ENCODE measurements at places on chromosomes 12 and 14.

DNA sequence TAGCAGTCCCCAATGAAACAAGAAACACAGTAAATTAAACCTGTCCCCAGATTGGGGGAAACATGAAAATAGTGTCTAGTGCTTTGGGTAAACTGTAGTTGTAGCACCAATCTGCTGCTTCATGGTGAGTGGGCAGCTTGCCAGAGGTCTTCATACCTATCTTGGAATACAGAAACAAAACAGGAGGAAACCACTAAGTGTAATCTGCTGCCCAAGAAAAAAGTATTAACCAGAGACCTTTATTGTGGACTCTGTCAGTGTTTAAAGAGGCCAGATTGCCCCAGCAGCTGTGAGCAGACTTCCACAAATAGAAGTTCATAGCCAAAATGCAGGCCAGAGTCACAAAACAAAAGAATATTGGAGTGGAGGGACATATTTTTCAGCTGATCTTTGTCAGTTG lies 2.3 kb downstream of the ISCU start:
- DNase-seq, result no peak

DNA sequence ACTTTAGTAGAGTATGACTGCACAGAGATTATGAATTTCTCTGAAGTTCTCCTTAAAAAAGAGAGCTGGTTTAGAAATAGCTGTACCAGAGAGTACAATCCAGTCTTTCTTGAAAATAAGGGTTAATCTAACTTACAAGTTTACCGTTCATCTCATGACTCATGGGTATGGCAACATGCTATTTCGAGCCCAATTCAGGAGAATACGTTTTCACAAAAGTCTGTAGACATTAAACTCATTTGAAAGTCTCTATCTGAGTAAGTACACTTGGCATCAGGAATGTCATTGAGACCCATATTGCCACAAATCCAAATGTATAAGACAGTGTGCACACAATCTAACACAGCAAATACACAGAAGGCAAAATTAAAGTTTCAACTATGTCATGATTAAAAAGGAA lies 160.5 kb downstream of the PIK3C2G start:
- DNase-seq, result peak; percentile 59

DNA sequence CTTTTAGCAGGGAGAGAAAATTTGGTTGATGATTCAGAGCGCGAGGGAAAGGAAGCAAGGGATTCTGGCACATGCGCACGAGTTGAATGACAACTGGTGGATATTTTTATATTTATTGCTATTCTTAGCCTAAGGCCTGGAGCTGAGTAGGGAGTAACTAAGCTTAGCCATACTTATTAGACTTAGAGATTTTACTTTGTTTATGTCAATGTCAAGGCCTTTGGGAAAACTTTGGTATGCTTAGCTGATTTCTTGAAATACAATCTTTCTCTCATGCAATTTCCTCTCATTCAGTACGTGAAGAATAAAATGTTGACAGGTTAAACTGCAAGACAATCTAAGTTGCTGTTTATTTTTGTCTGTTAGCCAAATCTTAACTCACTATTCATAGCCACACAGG lies 101.1 kb downstream of the CRADD start:
- peak; percentile 93 for DNase-seq

DNA sequence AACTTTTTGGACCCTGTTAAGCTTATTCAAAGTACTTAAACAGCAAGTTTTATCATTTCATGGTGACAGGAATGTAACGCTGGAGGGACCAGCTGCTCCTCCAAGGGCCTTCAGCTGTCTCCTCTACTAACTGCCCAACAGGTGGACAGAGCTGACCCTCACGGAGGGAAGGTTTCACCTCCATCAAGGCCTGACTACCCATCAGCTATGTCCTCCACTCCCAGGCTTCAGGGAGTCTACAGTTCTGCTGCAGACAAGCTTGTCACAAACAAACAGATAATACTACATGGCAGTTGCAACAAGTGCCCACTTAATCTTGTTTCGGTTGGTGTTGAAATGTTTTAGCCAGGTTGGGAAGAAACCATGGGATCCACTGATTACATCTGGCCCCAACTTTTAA lies 175.1 kb downstream of the TTC7B start:
- DNase-seq, result no peak

- DNase-seq, result no peak
Measured at GRCh38 chr12:13252616-13253015, 56.1 kb downstream of the EMP1 start.

DNA sequence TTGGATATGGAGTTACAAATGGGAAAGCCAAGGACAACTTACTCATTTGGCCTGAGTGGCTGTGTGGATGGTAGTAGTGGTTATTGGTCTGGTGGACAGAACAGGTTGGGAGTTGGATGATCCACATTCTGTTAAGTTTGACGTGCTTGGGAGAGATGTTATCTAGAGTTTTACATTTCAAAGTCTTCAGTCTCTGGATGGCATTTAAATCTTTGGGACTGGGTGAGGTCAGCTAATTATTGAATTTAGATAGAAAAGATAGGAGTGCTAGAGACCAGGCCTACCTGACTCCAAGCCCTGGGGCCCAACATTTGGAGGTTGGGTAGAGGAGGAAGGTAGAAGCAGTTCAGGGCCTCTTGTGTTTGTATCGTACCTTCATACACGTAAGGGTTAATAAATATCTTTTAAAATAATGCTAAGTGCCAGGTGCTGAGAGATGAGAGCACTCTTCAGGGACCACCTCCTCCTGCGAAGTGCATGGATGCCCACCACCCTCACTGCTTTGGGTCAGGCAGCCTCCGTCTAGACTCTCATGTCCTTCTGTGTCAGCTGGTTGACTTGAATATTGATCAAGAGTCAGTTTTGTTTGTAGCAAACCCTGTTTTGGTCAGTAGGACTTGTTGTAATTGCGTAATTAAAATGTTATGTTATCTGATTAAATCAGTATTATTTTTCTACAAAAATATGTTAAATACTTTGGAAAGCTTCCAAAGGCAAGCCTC lies 460.4 kb upstream of the RGS6 start:
- DNase-seq, result no peak

DNA sequence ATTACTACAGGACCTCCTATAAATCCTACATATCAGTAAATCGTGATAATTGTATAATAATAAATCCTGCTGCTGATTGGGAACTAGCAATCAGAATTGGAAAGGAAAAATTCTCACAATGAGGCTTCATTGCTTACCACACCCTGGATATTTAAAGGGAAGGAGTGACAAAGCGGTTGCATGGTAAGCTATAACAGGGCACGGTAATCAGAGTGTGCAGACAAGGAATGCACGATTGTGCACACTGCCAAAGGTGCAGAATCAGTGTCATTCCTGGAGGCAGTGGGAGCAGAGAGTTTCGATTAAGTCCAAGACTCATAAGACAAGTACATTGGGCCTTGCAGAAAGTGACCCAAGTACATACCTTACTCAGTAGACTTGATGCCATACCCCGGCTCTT lies 277.5 kb upstream of the NPAS3 start:
- no peak for DNase-seq

- peak; percentile 98 for DNase-seq
Measured at GRCh38 chr12:96416033-96416799, 16.0 kb upstream of the CDK17 start.

DNA sequence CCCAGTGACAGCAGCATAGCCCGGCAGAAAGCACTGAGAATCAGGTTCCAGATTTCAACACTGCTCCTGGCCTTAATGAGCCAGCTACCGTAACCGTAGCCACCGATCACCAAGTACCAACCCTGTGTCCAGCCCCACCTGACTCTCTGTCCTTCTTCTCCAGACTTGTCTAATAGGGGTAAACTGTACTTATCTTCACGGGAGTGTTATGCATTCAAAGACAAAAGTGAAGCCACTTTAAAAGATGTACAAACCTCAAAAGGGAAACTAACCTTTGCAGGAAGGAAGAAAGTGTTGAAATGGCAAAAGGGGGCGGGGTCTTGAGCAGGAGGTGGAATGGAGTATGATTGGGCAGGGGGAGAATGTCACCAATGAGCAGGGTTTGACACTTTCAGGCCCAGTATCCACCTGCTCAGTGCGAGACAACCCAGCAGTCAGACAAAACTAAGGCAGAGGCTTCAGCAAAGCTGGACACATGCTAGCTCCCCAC lies 226.1 kb downstream of the CHST11 start:
- no peak for DNase-seq

DNA sequence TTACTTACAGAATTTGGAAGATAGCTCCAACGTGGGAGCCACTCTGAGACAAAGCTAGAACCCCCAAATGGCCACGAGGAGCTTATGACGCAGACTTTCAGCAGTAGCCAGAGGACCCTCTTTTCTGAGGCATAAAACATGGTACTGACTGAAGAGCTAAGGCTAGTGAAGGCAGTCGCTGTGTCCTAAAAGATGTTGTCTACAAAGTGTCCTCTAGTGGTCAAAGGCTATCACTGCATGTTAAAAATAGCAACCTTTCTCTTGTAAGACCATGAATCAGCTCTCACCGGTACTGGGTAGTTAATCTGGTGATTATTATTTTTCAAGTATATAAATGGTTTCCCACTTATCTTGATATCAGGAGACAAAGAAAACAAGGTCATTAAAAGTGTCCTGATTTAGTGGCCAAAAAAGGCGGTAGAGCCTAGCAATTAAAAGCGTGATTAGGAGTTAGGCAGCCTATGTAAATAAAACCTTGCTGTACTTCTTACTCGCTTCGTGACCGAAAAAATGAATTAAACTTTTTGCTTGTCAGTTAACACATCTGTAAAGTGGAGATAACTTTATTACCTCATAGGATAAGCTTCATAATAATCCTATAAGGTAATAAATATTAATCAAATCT lies 47.0 kb upstream of the LGR5 start:
- peak; percentile 80 for DNase-seq

- no peak for DNase-seq
Measured at GRCh38 chr12:61654698-61655097, 605.5 kb upstream of the USP15 start.

DNA sequence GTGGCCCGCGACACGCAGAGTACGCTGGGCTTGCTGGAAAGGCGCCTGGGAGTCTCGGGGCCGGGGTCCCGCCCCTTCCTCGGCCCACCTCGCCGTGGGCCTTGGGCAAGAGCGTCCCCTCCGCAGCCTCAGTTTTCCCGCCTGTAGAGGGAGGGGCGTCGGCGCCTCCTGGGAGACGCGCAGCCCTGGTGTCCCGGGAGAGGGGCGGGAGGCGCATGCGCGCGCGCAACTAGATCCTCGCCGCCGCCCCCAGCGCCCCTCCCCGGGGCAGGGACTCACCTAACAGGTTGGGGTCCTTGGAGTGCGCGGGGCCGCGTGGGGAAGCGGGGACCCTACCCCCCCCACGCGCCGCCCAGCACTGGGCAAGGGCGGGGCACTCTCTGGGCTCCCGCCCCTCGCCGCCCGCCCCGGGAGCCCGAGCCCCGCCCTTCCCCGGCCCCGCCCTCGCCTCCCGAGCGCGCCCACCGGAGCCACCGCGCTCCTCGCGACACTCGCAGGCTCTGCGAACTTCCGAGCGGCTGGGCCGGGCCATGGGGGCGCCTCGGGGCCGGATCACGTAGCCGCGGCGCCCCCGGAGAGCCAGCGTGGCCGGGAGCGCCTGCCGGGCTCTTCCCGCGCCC lies at the start of gene KIF26A:
KIF26A (plus strand) TSS at position 490 of the 620 bp plus-strand sequence. CDS start 136 bp downstream, outside the sequence.
- no peak for DNase-seq

- no peak for DNase-seq
Measured at GRCh38 chr12:104296718-104297117, 6.8 kb upstream of the EID3 start.

DNA sequence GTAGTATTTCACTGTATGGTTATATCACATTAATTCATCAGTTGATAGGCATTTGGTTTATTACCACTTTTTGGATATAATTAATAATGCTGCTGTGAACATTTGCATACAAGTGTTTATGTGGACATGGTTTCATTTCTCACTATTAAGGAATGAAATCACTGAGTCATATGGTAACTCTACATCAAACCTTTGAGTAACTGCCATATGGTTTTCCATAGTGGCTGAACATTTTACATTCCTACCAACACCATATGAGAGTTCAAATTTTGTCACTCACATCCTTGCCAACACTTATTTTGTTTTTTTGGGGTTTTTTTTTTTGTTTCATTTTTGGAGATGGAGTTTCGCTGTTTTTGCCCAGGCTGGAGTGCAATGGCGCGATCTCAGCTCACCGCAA lies 30.2 kb upstream of the EAPP start:
- DNase-seq, result peak; percentile 16

GRCh38 chr12:119819322-119819721 lies 57.8 kb downstream of the CIT start:
- no peak for DNase-seq

- no peak for DNase-seq
Measured at GRCh38 chr12:47396902-47397663, 308.7 kb downstream of the RPAP3 start.

DNA sequence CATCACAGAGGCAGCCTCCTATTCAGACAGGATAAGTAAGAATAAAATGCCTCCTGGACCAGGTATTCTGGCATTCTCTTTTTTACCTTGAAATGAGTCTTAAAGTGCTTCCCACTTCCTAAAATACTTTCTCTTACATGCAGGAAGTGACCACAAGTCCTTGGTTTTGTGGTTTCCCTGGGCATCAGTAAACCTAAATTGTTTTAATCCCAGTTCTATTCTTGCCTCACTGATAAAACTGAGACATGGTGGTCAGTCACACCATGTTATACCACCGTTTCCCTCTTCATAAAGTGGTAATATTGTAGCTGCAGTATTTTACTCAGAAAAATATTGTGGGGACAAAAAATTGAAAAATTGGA lies 1.2 kb upstream of the SALL2 start:
- no peak for DNase-seq

DNA sequence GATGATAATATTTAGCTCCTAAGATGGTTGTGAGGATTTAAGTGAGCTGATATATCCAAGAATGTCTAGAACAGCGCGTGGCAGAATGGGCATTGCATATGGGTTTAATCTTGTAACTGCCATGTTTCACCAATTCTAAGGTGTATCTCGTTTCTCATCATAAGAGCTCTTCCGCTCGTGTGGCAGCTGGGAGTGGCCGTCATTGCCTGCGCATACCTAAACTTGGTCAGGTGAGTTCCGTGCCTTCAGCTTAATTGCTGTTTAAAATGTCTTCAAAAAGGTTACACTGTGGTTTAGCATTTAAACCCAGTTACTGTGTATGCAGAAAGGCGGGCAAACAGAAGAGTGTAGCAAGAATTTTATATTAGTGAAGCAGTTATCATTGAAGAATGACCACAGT lies 4.5 kb upstream of the AQP2 start:
- no peak for DNase-seq

GRCh38 chr12:110039085-110039807 lies 9.1 kb downstream of the C12orf76 start:
- DNase-seq, result peak; percentile 81

- no peak for DNase-seq
Measured at GRCh38 chr14:101367421-101368261, 193.7 kb upstream of the DIO3 start.

GRCh38 chr14:50794068-50794645 lies 36.8 kb downstream of the NIN start:
- DNase-seq, result no peak
